ENCODE measurements at places on chromosomes 5 and 9.

- DNase-seq = peak; percentile 98
Measured at GRCh38 chr5:77133061-77133758, 46.1 kb upstream of the ZBED3 start.

- DNase-seq = peak; percentile 15
Measured at GRCh38 chr5:75668977-75669689, 48.1 kb downstream of the POC5 start.

DNA sequence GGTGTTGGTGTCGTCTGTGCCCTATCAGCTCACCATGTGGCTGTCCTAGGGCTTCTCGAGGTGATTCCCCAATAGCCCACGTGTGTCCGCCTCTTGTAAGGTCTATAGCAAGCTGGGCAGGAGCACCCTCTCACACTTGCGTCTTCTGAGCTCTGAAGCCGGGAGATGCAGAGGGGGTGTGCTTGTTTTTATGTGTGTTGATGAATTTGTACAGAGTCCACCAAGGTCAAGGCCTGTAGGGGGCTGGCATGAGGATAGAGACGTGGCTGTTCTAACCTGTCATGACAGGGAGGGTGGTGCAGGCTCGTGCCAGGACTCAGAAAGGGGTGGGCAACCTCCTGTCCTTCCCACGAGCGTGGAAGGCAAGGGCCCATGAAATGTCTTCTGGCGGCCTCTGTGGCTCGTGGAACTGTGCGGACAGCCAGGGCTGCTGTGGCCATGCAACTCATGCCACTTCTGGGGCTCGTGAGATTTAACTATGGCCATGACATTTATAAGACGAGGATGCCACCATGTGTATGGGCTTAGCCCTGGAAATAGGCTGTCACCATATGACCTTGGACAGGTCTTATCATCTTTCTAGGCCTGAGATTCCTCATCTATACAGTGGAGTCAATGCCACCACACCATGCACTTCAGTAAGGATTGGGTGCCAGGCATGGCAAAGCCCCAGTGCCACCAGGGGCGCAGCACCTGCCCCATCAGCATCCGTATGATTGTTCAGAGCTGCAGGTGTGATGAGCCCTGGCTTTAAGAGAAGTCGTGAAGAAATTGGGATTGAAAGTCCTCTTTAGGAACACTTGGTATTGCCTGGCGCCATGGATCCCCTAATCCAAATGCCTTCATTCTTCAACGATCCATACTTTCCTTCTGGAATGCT is 2.3 kb upstream of the OLFM1 start:
- no peak for DNase-seq

DNA sequence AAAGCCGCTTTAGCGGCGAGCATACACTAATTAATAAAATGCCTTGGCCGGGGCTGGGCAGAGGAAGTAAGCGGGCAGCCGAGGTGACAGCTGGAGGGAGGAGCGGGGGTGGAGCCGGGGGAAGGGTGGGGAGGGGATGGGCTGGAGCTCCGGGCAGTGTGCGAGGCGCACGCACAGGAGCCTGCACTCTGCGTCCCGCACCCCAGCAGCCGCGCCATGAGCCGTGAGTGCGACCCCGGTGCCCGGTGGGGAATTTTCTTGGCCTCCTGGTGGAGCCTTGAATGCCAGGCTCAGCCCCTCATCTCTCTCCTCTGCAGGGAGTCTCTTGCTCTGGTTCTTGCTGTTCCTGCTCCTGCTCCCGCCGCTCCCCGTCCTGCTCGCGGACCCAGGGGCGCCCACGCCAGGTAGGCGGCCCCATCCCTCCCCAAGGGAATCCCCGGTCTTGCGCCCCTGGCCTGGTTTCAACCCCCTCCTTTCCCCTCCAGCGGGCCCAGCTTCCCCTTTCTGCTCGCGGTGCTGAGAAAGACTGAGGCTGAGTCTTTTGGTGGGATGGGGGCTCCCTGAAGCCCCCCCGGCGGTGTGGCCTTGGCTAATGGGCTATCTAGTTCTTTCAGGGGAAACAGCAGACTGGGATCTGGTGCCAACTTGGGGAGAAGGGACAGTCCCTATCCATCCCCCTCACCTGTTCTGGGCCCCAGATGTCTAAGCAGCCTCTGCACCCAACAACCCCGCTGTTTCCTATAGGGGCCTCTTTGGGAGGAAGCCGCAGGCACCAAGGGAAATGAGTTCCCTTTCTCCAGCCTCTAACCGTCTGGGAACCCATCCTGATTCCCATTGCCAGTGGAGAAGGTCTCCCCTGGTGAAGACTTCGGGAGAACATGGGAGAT is at the start of gene PTGS1:
PTGS1 (plus strand) TSS at position 156 of the 887 bp plus-strand sequence; CDS start at position 217, 61 bp downstream.
- DNase-seq = no peak

DNA sequence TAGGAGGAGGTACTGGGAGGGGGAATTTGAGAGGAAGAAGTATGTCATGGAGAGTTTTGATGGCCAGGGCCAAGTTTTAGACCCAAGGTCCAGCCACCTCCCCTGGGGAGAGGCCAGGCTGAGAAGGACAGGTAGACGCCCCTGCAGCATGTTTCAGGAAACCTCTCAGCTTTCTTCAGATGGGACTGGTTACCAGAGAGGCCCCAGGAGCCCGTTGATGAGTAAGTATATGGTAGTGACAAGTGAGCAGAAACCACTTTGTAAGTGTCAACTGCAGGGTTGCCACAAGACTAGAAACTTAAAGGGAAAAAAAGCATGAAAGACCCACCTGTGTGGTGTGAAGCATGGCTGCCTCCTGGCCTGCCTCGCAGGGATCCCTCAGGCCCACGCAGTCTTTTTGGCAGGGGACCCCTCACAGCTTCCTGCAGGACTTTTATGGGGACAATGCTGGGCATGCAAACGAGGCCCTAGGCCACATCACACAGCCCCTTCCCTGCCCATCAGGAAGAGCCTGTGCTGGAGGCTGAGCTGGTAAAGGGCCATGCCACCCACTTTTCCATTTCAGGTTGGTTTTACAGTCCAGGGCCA is 255.9 kb downstream of the FSTL4 start:
- no peak for DNase-seq

DNA sequence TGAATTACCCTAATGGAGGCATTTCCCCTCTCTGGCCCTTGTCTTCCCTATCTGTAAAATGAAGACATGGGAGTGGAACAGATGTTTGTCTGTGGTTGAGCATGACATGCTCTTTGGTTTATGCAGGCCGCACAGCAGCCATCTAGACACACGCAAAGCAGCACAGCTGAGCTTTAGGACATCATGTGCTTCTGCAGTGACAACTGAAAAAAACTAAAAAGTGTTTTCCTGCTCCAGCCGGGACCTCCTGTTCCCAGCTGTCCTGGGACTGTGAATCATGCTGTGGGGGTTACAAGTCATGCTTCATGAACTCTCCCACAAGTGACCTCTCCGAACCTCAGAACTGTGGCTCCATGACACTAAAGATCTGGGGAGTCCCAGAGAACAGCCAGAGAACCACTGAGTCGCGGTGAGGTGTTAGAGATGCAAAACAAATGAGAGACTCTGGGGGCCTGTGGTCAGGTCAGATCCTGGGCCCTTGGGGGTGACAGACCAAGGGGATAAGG is 1.7 kb downstream of the SMIM3 start:
- peak; percentile 61 for DNase-seq

DNA sequence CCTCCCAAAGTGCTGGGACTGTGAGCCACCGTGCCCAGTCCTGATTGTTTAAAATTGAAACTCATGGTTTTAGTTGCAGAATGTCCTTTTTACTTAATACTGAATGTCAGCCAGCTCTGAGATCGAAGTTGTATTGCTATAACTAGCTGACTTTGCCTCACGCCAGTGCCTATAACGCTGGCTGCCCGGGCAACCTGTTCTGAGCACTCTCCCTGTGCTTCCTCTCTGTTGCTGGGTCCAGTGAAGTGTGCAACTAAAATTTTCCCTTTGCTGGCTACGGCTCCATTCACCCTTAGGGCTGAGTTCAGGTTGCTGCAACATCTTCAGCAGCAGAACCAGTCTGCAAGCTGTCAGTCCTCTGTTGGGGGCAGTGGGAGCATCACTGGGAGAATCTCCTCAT is 65.9 kb downstream of the GLDC start:
- no peak for DNase-seq

GRCh38 chr5:158020555-158021418 is 161.8 kb upstream of the CLINT1 start:
- DNase-seq = no peak

DNA sequence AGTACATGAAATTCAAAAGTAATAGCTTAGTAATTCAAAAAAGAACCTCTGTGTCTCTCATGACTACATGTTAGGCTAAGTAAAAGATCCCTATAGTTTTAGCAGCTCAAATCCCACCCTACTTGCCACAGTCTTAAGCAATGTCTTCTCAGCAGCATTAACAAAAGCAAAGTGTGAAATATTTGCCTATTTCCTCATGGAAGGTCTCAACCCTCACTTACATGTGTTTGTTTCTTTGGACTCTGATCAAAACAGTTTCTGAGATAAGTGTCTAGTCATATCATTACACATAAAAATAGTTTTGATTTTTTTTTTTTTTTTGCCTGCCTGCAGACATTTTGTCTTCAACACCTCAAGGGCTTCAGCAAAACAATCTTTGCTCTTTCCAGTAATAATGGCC is 310.5 kb downstream of the CETN3 start:
- DNase-seq = peak; percentile 34

DNA sequence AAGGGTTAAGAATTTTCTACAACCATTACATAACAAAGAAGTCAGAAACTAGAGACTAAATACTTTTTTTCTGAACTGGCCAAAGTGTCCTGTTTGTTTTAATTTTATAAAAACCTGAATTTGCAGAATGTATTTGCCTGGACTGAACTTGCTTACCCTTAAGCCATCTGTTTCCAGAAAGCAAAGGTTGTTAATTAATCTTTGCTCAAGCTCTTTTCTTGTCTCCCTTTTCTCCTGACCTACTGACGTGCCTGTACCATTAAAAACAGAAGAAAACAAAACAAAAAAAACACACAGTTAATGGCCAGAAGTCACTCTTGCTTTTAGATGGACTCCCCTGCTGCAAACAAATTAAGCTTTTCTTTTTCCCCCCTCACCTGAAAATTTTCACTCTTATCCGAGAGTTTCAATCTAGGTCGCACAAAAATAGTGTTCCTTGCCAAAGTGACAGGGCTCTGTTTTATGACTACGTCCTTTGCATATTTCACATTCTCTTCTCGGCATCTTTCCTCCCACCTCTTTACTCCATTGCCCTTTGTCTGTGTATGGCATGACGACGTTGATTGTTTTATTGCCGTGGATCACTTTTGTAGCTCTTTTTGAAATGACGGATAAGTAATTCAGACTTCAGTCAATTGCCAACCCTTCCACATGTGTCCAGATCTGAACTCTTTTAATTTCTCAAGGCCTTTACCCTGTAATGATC is 333.8 kb upstream of the GRIN3A start:
- no peak for DNase-seq

DNA sequence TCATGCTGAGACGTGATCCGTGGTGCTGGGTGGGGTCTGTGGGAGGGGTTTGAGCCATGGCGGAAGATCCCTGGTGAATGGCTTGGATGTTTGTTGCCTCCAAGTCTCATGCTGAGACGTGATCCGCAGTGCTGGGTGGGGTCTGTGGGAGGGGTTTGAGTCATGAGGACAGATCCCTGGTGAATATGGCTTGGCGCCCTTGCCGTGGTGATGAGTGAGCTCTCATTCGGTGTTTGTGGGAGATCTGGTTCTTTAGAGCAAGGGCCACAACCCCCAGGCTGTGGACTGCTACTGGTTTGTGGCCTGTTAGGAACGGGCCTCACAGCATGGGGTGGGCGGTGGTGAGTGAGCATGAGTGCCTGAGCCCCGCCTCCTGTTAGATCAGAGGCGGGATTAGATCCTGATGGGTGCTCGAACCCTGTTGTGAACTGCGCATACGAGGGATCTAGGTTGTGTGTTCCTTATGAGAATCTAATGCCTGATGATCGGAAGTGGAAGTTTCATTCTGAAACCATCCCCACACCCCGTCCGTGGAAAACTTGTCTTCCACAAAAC is 31.2 kb downstream of the NKD2 start:
- DNase-seq = no peak

DNA sequence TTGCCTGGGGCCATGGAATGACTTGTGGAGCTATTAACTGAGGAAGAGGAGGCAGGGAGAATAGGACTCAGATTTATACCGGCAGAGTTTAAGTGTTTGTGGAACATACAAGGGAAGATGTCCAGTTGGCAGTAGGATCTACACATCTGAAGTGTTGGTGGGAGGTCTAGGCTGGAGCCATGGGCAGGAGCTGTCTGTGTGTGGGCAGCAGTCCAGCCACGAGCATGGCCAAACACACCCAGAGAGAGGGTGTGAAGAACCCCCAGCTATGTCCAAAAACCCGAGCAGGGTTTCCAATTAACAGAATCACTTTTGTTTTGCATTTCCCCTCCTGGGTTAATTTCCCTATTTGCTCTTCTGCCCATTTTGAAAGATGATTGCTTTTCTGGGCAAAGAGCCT is 393.7 kb downstream of the CDK5RAP2 start:
- no peak for DNase-seq

GRCh38 chr5:59525957-59526356 is 367.6 kb downstream of the PDE4D start:
- peak; percentile 86 for DNase-seq

GRCh38 chr9:134570711-134571325 is 70.8 kb upstream of the COL5A1 start:
- no peak for DNase-seq

- DNase-seq = peak; percentile 44
Measured at GRCh38 chr5:134738963-134739661, 764 bp downstream of the CAMLG start.

DNA sequence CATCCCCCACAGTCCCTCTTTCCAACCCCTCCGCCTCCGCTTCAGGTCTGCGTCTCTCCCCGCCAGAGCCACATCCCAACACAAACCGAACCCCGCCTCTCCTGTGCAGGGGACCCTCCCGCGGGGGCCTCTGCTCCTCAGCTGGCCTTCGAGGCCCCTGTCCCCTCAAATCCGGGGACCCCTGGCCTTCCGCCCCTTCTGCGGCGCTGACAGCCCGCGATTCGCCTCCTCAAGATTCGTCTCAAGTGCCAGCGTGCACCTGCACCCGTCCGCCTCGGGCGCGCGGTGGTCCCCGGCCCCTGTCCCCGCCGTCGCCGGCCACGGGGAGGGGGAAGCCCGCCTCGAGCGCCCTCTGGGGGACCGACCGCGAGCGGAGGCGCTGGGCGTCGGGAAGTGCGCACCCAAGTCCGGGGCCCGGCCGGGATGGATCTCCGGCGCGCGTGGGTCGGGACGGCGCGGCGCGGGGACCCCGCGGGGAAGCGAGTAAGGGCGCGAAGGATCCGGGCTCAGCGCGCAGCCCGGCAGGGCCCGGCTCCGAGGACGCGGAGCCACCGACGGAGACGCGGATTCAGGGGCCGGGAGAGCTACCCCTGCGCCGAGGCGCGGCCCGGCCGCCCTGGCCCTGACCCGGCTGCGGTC is 623 bp downstream of the FLT4 start:
- DNase-seq = no peak

DNA sequence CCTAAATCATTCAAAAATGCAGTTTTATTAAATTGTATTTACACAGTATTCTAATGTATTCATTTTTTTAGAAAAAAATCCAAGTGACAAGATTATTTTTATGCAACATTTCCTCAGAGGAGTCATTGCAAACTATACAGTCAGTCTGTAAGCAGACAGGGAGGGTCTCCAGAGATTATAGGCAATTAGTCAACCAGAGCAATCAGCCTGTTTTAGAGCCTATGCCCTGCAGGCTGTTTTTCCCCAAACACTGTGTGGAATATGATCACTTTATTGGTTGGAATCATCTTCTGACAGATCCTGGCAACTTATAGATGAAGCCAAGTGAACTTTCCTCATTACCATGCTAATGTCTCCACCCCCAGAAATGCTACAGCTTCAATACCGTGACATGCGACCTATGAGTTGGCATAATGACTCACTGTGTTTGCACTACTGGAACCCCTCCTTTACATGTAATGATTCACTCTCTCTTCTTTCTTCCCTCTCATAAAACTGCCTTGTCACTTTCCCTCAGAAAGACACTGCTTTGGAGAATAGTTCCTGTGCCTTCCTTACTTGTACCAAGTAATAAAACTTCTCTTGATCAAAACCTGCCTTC is 577.7 kb upstream of the FTMT start:
- DNase-seq = peak; percentile 59

- no peak for DNase-seq
Measured at GRCh38 chr9:123551734-123552133, 195.7 kb downstream of the CRB2 start.
